ENCODE measurements at places on chromosomes 1 and 21.

- no peak for DNase-seq
Observed at GRCh38 chr1:227884370-227885134, 63.2 kb downstream of the WNT9A start.

DNA sequence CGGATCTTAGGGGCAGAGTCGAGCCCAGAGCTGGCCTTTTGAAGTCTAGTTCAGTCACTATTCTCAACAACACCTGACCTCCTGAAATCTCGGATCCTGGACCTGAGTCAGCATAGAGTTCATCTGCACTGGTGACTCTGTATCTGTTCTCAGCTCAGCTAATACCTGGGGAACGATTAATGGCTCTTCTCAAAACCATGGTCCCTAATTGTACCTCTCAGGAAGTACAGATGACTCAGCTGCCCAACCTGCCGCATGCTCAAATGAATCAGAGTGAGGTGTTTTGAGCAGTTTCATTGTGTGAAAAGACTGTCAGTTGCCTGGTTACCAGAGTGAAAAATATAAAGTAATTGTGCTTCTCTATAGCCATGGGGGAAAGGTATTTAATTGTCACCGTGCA, 89.2 kb downstream of the SLC35F3 start:
- no peak for DNase-seq

DNA sequence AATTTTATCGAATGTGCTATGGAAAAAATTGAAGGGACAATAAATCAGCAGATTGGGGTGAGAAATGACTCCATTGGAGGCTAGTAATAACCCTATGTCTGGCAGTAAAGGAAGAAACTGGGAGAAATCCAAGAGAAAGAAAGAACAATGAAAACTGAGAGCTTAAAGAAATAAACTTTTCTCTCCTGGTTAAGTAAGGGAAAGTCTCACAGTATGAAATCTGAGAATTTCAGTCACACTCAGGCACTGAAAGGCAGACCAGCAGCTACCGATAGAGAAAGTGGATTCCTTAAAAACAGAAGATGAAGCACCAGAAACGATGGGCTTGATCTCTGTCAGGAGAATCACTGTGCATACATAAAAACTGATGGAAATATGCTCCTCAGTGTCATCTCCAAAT, 404.2 kb downstream of the PLPP3 start:
- no peak for DNase-seq

GRCh38 chr1:93680420-93681100, 1.1 kb downstream of the BCAR3 start:
- no peak for DNase-seq

DNA sequence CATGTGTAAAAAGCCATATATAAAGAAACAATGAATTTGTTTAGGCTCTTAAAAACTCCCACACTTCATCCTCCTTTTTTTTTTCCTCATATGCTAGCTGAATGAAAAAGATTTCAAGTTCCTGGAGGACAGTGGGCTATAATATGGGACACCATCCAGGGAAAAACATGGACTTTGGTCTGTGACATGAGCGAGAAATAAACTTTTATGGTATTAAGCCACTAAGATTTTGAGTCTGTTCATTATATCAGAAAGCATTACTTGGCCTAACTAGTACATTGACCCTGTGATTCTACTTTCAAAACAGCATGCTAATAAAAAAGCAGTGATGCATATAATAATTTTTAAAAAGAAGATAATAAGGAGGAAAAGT, 392.3 kb upstream of the CAMK1G start:
- no peak for DNase-seq

DNA sequence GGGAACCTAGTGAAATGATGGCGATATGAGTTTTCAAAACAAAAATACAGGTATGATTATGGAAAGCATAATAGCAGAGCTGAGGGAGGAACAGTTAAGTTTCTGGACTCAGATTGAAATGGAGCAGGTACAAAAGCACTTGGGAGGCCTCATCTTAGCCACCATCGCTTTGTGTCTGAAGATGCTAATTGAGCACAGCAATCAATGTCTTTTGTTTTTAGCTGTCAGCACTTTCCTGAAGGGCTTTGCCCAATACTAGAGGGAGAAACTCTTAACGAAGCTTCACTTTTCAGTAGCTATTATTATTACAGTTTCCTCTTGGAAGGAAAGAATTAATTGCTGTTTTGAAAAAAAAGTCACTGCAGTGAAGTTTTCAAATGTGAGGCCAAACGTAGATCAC, 348.7 kb downstream of the RWDD3 start:
- no peak for DNase-seq

DNA sequence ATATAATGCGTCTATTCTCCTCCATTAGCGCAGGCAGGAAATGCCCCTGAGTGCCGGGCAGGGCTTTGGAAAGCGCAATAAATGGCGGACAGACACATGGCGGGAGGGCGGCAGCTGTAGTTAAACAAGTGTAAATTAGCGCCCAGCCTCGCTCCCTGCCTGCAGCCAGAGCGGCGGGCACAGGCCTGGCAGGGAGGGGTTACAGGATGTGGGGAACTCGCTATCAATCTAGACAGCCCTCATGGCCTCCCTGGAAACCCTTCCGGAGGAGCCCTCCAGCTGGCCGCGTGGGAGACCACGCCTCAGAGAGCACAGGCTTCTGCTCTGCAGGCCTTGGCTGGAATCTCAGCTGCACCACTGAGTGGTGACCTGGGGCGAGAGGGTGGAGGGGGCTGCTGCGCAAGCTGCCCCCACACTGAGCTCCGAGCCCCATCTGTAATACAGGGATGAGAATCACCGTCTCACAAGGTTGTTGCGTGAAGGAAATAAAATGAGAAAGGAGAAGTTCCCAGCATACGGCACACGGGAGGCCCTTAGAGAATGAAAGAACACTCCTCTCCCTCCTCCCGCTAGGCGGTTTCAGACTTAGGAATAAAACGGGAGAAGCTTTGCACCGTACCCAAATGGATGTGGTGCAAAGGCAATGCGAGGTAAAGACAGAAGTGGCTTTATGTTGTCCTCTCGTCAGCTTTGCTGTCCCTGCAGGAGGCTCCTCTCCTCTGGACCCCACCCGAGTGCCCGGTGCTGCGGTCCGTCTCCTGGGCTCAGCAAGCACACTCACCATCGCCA, 167.2 kb upstream of the POU3F1 start:
- DNase-seq = no peak

DNA sequence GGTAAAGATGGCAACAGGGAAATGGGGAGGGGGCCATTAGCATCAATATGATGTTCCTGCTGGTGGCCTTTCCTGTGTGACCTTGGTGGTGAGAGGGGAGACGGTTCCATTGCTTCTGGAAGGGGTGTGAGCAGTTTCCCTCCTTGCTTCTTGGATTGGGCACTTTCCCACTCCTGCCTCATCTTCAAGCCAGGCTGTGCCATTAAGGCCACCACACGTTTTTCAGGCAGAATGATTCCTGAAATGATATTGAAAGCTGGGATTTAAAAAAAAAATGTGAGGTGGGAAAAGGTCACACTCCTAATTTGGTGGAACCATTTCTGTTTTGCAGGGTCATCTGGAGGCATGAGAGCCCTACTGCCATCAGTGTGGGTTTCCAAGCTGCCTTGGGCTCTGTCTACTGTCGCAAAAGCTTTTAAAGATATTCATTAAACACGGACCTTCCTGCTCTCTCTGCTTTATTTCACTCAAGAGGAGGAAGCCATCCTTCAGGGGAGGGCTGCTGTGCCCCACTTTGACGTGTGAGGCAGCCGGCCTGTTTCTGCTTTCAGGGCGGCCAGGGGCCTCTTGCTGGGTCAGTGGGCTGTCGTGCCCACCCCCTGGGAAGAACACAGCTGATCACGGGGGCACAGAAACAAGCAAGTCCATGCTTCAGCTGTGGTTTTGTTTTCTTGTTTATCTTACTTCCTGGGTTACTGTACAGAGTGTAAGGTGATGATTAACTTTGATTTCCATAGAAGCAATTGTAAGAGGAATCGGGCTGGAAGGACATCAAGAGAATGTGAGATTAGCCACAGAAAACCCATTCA, 8.0 kb downstream of the RIIAD1 start:
- DNase-seq = no peak

GRCh38 chr1:246987083-246987690, 20.7 kb downstream of the ZNF695 start:
- DNase-seq = no peak

DNA sequence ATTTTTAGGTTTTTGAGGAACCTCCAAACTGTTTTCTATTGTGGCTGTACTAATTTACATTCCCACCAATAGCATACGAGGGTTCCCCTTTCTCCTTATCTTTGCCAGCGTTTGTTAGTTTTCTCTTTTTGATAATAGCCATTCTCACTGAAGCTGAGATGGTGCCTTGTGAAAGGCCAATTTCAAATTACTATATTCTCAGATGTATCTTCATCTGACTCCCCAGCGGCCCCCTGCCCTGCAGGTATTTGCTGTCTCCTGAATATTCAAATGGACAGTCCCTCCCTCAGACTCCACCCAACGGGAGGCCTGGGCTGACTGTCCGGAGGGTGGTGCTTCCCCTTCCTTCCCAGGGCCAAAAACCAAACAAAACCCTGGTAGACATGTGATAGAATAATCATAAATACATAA, 33.5 kb upstream of the TARBP1 start:
- no peak for DNase-seq

GRCh38 chr1:64046891-64047290, 156.5 kb upstream of the UBE2U start:
- no peak for DNase-seq
